ENCODE measurements at places on chromosomes 11 and 22. TPM values are rescaled to one million over a fixed set of nuclear protein-coding genes. Genes with fewer than 3 reads are reported as not detected.

DNA sequence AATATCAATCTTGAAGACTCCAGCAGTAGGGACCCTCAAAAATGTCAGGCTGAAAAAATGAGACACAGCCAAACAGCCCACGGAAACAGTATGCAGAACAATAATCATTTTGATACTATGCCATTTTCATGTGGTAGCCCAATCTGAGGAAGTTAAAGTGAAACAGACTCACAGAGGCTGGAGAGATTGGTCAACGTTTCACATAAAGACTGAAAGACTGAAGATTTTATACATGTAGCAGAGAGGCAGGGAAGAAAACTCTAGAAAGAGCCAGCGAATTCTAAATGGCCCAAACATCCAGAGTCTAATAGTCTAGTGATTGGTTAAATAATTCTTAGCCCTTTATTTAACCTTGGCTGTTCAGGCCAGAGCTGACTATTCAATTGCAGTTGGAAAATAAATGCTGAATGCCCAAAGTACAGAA, 49.4 kb downstream of the MAML2 start:
- DNase-seq = no peak

- DNase-seq = no peak
Measured at GRCh38 chr11:34784318-34784841, 131.8 kb downstream of the APIP start.

DNA sequence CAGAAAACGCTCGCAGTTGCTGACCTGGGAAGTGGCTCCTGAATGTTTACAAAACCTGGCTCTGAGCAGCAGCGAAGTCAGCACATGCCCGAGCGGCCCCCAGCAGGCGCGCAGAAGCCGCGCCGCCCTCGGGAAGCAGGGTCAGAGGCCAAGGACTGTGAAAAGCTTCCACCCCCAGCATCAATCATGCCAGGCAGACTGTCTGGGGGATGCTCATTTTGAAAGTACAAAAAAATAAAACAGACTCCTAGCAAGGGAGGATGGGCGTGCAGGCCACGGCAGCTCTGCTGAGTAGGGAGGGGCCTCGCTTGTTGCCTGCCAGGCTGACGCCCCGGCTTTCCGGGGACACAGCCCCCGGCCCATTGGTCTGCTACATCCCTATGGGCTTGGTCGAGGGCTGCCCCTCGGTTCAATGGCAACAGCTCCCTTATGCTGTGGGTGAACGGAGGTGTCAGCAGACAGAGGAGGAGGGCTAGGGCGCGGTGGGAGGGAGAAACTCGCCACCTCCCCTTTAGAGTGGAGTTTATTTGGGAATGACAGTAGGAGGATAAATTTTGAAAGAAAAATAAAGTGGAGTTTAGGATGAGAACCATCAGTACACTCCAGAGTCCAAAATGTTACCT, 37.7 kb upstream of the GNB1L start:
- no peak for DNase-seq

Gene OVOL1
- total RNA-seq = not detected

GRCh38 chr11:64165481-64165841, 452 bp downstream of the MACROD1 start:
- DNase-seq = peak; percentile 28

Gene MS4A5
- not detected for total RNA-seq

GRCh38 chr11:79809487-79809886, 368.7 kb upstream of the TENM4 start:
- no peak for DNase-seq

- DNase-seq = no peak
Measured at GRCh38 chr22:23401910-23402274, 178.2 kb downstream of the IGLL1 start.

- DNase-seq = no peak
Measured at GRCh38 chr22:19634226-19634975, 79.9 kb upstream of the SEPTIN5 start.

- no peak for DNase-seq
Measured at GRCh38 chr11:115325523-115325922, 178.7 kb downstream of the CADM1 start.

DNA sequence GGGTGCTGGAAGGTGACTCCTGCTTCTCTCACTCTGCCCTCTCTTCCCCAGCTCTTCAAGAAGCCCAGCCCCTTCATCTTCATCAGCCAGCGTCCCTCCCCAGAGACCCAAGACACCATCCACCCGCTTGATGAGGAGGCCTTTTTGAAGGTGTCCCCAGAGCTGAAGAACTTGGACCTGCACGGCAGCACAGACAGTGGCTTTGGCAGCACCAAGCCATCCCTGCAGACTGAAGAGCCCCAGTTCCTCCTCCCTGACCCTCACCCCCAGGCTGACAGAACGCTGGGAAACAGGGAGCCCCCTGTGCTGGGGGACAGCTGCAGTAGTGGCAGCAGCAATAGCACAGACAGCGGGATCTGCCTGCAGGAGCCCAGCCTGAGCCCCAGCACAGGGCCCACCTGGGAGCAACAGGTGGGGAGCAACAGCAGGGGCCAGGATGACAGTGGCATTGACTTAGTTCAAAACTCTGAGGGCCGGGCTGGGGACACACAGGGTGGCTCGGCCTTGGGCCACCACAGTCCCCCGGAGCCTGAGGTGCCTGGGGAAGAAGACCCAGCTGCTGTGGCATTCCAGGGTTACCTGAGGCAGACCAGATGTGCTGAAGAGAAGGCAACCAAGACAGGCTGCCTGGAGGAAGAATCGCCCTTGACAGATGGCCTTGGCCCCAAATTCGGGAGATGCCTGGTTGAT, 12.6 kb downstream of the IL10RA start:
- no peak for DNase-seq

DNA sequence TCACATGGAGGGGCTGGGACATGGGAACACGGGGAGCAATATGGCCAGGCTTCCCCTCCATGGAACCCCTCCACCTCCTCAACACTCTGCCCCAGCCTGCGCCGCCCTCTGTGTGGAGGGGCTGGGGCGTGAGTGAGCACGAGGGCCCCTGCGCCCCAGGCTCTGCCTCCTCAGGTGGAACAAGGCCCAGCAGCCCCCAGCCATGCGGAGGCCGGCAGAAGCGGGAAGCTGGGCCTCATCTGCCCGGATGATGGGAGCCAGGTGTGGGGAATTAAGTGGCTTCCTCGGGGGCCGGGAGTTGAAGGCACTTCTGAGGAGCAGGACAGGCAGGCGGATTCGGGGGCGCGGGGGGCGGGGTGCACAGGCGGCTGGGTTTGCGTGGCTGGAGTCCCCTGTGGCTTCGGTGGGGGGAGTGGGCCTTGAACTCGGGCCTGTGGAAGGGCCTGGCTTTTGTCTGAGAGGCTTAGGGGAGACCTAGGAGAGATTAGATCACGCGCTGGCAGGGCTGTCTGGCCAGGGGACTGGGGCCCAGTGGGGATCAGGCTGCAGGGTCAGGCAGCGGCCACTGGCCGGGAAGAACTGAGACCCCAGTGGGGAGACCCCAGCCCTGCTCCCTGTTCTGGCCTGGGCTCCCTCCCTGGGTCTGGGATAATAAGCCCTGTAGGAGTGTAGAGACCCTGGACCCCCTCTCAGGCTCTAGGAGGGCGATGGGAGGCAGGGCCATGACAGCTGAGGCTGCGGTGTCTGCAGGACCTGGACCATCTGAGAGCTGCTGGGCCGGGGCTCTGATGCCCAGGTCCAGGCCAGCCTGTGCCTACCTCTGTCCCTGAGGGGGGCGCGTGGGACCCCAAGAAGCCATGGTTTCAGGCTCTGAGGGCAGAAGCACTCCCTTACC, 13.3 kb downstream of the PRR33 start:
- no peak for DNase-seq

DNA sequence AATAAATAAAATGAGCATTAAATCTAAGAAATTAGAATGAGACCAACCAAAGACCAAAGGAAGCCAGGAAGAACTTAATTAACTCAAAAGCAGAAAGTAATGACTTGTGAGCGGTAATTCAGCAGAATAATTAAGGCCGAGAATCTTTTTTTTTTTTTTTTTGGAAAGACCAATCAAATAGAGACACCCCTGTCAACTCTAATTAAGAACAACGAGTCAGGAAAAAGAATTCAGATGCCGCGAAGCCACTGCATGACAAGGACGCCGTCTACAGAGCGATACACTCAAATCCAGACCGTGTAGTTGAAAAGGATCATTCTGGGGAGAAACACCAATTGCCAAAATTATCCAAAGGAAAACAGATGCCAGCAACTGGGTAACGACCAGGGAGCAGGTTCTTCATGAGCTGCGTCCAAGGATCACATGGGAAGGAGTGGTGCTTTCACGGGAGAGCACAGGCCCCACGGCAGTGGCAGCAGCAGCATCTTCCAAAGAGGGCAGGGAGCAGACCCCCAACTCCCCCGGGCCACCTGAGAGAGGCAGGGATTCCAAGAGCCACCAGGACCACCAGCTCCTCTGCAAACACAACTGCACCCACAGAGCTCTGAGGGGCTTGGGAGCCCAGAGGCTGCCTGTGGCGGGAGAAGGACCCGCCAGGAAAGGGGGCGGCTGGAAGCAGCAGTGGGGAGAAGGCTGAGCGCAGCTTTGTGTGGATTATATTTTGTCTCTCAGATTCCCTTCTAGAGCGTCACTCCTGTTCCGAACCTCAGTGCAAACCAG, 469.8 kb downstream of the BRD1 start:
- DNase-seq = no peak

- no peak for DNase-seq
Measured at GRCh38 chr11:123185326-123185725, 9.7 kb downstream of the CLMP start.

Gene PGM2L1
- 15.1 TPM for total RNA-seq

DNA sequence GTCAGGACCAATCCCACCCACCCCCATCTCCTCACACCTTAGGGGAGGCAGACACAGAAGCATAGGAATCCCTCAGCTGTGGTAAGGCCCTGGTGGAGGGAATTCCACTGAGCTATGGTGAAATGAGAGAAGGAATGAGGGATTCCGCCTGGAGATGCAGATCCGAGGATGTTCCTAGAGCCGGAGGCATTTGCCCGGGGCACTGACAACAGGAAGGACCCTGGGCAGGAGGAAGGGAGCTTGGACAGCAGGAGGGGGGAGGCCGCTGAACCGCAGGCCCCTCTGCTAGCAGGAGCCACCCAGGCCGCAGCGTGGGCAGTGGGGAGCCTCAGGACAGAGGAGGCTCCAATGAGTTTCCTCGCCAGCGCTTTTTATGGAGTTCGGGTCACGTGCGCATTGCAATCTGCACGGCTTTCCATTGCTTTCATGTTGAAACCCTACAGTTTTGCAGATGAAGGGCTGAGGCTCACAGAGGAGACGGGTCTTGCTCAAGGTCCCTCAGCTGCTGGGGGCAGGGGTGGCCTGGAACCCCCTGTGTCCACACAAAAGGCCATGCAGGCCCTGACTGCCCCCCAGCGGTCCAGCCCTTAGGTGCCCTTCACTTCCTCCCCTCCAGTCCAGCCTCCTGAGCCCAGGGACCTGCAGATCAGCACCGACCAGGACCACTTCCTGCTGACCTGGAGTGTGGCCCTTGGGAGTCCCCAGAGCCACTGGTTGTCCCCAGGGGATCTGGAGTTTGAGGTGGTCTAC, 15.5 kb downstream of the CSF2RB start:
- DNase-seq = no peak

GRCh38 chr22:32205974-32206773, 1.3 kb upstream of the RFPL2 start:
- peak; percentile 25 for DNase-seq

- peak; percentile 11 for DNase-seq
Measured at GRCh38 chr22:26489447-26490036, 5.9 kb downstream of the SRRD start.

Gene MRGPRX4
- not detected for total RNA-seq

All from neural crest cell (in vitro differentiated cells).